ENCODE measurements at places on chromosomes 3 and 15.
A peak's percentile ranks its signal among the peaks of the same experiment; 100 is the strongest.

DNA sequence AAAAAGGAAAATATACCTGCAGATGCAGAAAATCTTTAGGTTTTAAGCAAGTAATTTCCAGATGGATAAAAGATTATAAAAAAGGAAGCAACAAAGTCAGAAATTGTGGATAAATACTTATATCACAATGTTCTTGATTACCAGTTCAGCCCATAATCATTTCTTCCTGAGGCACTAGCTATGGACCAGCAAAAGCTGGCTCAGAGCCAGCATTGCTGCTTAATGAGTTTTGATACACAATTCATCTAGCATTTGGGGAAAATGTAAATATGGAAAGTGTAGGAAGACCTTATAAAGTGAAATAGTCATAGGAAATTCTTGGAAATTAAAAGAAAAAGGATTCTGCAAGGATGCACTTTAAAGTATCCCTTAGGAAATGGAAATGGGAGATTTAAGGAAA is 168.3 kb upstream of the GBE1 start:
- DNase-seq, result no peak

- DNase-seq, result no peak
Observed at GRCh38 chr3:57727106-57727505, 29.0 kb upstream of the SLMAP start.

DNA sequence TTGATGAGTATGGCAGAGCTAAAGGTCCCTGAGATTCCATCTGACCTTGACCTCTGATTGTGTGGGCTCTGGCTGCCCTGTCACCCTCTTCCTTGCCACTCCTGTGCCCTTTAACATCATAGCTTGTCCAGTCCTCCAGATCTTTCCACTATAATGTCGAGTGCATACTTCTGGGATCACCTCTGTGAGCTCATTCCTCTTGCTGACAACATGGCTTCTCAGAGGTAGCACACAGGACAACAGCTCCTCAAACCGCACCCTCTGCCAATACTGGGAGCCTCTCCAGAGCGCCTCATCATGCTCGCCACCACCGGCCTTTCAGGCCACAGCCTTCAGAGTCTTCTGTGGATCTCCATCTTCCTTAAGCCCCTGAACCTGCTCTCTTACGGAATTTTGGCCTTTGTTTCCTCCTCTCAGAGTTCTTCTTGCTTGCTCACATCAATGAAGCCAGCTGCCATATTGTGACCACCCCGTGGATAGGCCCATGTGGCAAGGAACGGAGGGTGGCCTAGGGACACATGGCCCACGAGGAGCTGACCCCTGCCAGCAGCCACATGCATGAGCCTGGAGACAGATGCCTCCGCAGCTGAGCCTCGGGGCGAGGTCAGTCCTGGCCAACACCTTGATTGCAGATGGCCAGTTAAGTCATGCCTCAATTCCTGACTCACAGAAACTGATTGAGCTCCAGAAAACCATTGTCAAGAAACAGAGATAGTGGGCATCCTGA is 31.1 kb downstream of the PLA2G4D start:
- no peak for DNase-seq

DNA sequence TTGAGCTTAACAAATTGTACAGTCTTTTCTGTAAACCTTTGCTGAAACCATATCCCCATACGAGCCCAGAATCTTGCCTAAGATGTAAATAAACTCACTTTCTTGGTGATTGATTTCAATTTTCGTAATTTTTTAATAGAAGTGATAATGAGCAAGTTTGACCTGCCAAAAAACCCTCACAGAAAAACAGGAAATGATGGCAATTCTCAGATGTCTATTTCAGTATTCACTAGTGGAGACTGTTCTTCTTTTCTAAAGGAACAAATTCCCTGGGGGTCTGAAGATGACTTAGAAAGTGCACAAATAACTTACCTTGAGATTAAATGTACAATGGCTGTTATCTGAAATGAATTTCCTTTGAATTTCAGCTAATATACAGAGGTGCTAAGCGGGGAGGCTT is 116.5 kb upstream of the CMC1 start:
- DNase-seq, result no peak

GRCh38 chr3:81980596-81981494 is 219.4 kb upstream of the GBE1 start:
- no peak for DNase-seq

- no peak for DNase-seq
Observed at GRCh38 chr15:90637693-90638092, 79.5 kb upstream of the BLM start.

- no peak for DNase-seq
Observed at GRCh38 chr15:91289324-91289723, 189.3 kb downstream of the SV2B start.

- no peak for DNase-seq
Observed at GRCh38 chr3:188197388-188197847, 43.5 kb downstream of the LPP start.

- DNase-seq, result no peak
Observed at GRCh38 chr15:83653288-83653638, 660 bp upstream of the ADAMTSL3 start.

DNA sequence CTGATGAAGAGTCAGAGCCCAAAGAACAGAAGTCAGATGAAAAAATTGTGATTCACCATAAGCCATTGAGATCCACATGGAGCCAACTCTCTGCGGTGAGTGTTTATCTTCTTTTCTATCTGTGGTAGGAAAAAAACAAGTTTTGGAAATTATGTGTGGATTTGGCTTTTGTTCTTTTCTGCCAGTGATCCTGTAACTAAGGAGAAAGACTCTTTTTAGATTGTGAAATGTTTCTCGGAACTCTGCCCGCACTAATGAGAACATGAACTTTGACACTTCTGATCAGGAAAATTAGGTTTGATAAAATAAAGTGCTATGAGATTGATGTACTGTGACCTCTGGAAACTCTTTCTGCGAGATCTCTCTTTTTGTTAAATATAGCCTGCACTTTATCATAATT is 8.4 kb downstream of the ARHGEF26 start:
- no peak for DNase-seq

DNA sequence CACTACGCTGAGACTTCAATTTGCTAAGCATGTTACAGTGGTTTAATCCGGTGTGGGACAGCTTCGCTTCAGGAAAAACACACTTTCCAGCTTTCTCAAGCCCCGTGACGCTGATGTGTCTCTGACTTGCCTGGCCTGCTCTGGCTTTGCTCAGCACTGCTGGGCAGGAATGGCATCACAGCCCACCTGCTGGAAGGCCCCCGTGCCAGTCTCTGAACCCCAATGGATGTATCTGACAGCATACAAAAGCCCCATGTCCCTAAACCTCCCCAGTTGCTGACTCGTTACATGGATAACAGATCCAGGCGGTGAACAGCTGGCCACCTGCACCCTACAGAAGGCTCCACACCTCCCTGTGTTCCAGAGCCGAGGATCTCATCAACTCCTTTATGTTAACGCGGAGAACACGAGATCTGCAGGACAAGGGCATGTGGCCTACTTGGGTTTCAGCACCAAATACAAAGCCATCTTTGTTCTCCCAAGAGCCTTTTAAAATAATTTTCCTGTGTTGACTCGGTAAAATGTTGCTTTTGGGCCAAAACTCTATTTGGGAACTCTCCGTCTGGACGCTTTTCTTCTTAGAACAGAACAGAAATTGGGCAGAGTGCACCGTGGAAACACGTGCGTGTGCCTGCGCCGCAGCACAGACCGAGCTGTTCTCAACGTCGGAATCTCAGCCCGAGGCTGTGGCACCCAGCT is 61.4 kb downstream of the ATP10A start:
- no peak for DNase-seq

DNA sequence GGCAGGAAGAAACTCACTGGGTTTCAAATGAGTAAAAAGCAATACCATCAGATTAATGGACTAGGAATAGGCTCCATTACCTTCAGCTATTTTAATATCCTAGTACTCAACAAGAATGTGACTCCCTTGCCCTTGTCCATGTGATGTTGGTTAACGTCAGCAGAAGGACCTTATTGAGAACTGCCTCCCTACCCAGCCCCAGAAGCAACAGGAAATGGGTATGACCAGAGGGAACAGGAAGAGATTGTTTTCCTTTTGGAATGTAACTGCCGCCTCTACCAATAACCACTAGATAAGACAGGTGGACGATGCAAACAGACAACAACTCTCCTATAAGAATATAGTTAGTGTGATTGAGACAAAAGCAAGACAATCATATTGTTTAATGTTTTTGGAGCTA is 10.4 kb upstream of the MME start:
- DNase-seq, result no peak

GRCh38 chr3:19331931-19332330 is 183.6 kb downstream of the KCNH8 start:
- DNase-seq, result no peak

DNA sequence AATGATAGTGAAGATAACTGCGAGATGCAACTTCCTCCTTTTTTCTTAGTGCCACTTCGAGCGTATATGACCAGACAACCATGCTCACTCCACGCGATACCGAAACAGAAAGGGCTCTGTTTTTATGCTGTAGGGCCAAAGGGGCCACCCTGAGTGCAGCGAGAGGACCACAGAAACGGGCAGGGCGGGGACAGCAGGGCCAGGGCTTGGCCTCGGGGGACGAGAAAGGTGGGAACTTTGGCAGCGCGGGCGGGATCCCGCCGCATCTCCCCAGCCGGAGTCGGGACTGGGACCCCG is 483 bp downstream of the VPS13C start:
- peak; percentile 46 for DNase-seq
